ENCODE measurements at places on chromosomes 13 and 19.

GRCh38 chr19:39413911-39414608, 1.6 kb downstream of the PLEKHG2 start:
- no peak for DNase-seq

DNA sequence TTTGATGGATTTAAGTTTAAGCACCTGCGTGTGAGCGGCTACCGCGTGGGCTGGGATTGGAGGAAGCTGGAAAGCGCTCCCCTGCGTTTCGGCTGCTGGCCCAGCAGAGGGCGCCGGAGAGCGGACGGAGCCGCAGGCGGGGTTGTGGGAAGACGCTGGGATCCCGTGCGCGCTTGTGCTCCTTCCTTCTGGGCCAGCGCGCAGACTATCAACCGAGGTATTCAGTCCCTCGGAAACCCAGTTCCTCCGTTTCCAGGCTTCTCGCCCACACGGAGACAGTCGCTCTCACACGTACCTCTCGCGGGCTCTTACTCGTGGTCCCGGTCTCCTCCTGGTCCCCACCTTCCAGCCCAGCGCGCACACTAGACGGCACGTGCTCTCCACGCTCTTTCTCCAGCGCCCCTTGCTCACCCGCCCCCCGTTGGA, 28.8 kb downstream of the EPN1 start:
- DNase-seq, result no peak

DNA sequence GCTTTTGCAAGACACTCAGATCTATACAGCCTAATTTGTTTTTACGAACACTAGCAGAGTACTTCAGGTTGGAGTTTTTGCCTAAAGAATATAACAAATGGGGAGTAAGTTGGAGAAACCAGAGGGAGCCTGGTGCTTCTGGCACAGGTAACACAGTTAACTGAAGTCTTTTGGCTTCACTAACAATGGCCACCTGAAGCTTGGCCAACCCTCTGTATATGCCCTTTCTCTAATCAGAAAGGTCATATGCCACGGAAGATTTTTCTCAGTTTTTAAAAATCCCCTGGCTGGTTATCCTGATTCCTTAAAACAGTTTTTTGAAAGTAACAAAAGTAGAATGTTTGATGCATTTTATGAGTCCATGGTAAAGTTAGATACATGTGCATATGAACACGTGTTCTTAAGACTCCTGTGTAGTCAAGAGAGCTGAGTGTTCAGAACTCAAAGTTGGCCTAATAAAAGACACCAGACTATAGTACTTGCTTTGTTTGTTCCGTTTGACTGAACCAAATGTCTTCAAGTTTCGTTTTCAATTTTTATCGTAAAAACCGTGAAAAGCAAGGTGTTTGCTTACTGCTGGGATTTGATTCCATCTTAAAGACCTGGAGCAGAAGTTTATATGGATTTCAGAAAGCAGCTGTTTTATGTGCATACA, 137.5 kb downstream of the KCNRG start:
- DNase-seq, result no peak

- DNase-seq, result no peak
These were observed 63.1 kb upstream of the RANBP3 start for GRCh38 chr19:6041071-6041470.

GRCh38 chr13:60620611-60621395, 223.8 kb downstream of the TDRD3 start:
- DNase-seq, result no peak

- DNase-seq, result no peak
These were observed 41.7 kb downstream of the TNFSF11 start for GRCh38 chr13:42615691-42616090.

GRCh38 chr13:50969691-50970090, 60.1 kb downstream of the RNASEH2B start:
- no peak for DNase-seq

GRCh38 chr13:41402691-41403511, 54.4 kb upstream of the RGCC start:
- no peak for DNase-seq

DNA sequence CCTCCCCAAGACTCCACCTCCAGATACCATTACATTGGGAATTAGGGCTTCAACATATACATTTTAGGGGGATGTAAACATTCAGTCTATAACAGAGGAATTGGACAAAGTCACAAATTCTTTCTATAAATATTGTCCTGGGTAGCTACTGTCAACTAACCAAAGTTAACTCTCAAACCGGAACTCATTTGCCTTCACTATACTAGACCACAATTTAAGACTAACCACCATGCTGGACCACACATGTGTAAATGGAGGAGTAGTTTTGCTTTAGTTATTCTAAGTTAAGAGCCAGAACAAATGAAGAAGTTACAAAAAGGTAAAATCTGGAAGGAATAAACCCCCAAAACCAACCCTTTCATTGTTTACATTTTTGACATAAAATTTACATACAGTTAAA, 222.8 kb downstream of the NDFIP2 start:
- DNase-seq, result no peak

GRCh38 chr13:46373623-46374022, 13.4 kb downstream of the RUBCNL start:
- no peak for DNase-seq

Data from stimulated activated CD8-positive, alpha-beta memory T cell treated with anti-CD3 and anti-CD28 coated beads, Interleukin-7, amount 100 ng/mL, for 4 hours (primary cell).